ENCODE measurements at places on chromosomes 3 and 15.

DNA sequence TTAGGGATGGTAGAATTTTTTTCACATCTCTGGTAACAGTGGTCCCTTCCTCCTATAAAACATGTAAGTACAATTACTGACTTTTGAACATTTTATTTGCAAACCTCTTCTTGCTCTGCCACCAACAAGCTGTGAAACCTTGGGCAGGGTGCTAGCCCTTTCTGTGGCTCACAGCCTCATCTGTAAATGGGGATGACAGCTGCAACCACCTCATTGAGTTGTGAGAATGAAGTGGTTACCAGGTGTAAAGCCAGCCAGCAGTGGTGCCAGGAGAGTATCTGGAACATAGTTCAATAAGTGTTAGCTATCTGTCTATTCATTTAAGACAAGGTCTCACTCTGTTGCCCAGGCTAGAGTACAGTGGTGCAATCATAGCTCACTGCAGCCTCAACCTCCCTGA lies 278.1 kb downstream of the ERC2 start:
- no peak for DNase-seq

DNA sequence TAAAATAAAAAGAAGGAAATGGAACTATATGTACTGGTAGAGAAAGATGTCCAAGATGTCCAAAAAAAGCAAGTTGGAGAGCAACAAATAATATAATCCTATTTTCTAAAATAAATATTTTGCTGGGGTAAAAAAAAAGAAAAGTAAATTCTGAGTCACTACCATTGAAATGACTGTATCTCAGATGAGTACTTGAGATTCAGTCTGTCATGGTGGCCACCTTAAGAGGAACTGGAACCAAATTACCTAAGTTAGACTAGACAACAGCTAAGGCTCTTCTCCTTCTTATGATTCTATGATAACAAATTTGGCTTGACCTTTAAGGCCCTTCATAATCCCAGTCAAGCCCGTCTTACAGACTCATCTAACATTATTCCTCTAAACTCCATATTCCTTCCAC lies 270.6 kb upstream of the HES1 start:
- no peak for DNase-seq

DNA sequence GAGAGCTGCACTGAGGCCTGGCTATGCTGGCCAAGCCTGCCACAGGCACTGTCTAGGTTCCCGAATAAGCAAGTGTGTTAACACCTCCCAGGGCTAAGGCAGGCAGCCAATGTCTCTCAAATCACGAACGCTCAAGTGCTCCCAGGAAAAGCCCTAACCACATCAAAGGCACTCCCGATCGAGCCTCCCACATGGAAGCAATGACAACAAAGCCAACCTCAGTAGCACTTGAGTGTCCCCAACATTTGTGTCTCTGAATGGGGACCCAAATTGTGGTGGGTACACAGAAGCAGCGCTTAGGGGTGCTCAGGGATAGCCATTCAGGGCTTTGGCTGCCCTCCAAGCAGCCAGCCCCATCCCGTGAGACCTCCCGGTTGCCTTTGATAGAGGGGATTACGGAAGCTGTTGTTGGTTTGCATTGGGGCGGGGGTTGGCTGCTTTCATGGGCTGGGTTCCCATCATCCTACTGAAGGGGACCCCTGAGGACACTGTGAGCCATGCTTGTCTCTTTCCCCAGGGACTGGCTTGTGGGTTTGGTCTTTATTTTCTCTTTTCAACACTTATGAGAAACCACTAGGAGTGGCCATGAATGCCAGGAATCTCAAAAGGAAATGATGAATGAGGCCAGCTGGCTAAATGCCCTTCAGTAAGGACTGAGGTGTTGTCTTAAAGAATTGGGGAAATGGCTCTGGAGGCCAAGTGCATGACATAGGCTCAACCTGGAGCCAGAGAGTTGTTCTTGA lies 234.1 kb upstream of the FEZF2 start:
- DNase-seq, result no peak

GRCh38 chr3:157226173-157226847 lies 66.4 kb upstream of the CCNL1 start:
- DNase-seq, result no peak

DNA sequence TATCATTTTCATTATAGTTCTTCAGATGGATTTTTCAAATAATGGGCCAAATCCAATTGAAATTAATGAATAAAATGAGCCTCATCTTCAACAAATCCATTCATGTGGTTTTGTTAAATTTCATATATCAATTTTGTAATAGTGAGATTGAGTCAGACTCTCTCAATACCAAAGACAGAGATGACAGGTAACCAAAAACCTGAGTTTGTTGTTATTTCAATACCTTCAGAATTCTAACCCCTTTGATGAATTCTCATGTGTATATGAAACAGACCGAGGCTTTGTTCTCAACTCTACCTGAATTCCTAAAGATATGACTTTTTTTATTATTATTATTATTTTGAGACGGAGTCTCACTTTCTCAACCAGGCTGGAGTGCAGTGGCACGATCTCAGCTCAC lies 92.8 kb downstream of the FOXP1 start:
- DNase-seq, result no peak
